ENCODE measurements at places on chromosomes 5 and 9. TPM values are rescaled to one million over a fixed set of nuclear protein-coding genes. Genes with fewer than 3 reads are reported as not detected.

The C5 gene
- 5.0 TPM for total RNA-seq

The C9orf153 gene
- 0.27 TPM for total RNA-seq

The C5orf58 gene
- total RNA-seq: not detected

DNA sequence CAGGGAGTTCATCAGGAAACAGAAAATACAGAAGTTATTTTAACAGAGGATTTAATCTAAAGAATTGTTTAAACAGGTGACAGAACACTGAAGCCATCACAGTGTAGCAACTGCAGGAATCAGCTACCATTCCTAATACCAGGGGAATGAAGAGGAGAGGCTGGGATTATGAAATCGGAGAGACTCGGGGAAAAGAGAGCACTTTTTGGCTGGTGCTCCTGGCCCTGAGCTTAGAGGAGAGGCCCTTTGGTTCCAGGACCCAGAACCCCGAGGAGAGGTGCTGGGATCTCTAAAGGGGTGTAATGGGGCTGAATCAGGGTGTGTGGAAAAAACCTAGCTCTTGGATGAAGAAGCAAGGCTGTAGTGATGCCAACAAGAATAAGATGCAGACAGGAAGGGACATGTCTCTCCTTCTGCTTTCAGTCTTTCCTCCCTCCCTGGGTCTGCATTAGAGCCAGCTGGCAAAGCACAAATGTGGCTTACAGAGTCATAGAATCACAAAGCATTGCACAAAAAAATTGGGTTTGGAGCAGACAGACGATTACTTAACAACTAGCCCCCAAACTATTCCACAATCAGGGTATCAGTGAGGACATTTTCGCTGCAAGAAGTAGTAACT, 11.6 kb upstream of the SFXN1 start:
- peak; percentile 84 for DNase-seq
- no peak overlapping the region for H3K4me3 ChIP-seq
- H3K4me1 ChIP-seq: no peaks in the 10 kb centered on the region
- peaks cover 7% of the 10 kb centered on the region for H3K27me3 ChIP-seq
- no peaks in the 10 kb centered on the region for H3K36me3 ChIP-seq

The OLFML2A gene
- 63.2 TPM for total RNA-seq

- H3K4me3 ChIP-seq: no peak overlapping the region
- no peak for DNase-seq
- no peaks in the 10 kb centered on the region for H3K36me3 ChIP-seq
- no peak overlapping the region for H3K27ac ChIP-seq
- no peaks in the 10 kb centered on the region for H3K27me3 ChIP-seq
These were observed 58.1 kb downstream of the OXCT1 start for GRCh38 chr5:41812156-41812555.

- no peaks in the 10 kb centered on the region for H3K4me1 ChIP-seq
- no peak overlapping the region for H3K27ac ChIP-seq
- DNase-seq: no peak
- no peaks in the 10 kb centered on the region for H3K27me3 ChIP-seq
These were observed 45.3 kb downstream of the SYK start for GRCh38 chr9:90846770-90847419.

DNA sequence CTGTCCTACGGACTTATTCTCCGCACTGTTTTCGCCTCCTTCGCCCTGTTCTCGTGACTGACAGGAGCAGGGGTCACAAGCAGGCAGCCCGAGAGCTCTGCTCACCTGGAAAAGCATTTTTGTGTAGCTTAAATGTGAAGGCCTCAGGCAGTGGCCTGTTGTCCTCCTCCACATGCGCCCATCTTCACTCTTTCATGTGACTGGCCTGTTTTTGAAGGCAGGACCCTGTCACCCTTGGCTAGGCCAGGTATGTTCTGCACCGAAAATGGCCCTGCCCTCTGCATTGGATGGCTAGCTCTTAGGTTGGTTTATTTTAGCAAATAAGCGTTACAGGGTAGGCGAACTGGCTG, 614 bp upstream of the CPLANE1 start:
- no peaks in the 10 kb centered on the region for H3K27me3 ChIP-seq
- no peaks in the 10 kb centered on the region for H3K36me3 ChIP-seq
- no peaks in the 10 kb centered on the region for H3K4me1 ChIP-seq
- H3K27ac ChIP-seq: peak overlapping the region; percentile 95
- H3K4me3 ChIP-seq: peak overlapping the region; percentile 89

DNA sequence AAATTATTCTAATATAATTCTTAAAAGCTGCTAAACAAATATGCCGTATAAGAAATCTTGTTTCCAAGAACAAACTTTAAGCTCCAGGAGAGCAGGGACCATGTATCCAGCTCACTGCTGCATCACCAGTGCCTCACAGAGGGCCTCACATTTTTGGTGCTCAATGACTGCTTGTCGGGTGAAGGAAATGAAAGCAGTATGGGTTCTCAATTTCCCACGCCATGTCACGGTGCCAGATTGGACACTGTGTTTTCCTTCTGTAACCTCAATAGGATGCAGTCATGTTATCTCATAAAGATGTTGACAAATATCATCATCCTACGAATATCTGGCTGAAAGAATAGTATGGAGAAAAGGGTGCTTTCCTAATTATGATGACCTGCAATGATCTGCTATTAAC, 64.7 kb downstream of the POU5F2 start:
- no peak overlapping the region for H3K27ac ChIP-seq
- no peaks in the 10 kb centered on the region for H3K27me3 ChIP-seq
- no peaks in the 10 kb centered on the region for H3K36me3 ChIP-seq
- no peak for DNase-seq
- peaks cover 21% of the 10 kb centered on the region for H3K4me1 ChIP-seq

DNA sequence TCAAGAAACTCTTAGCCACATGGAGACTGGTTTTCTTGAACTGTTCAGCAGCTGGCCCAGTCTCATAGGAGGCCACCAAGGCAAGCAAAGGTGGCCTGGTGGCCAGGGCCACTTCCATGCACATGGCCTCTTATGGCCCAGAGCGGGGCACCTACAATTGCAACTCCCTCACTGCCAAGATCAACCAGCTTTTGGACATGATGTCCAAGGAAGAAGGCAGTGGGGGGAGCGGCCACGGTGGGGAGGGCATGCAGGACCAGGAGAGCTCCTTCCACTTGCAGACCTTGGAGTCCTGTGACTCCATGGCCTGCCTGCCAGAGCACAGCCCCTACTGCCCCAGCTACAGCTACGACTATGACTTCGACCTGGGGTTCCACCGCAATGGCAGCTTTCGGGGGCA, 398.9 kb upstream of the PTPRD start:
- DNase-seq: no peak
- H3K27ac ChIP-seq: no peak overlapping the region
- no peak overlapping the region for H3K4me3 ChIP-seq
- no peaks in the 10 kb centered on the region for H3K4me1 ChIP-seq

DNA sequence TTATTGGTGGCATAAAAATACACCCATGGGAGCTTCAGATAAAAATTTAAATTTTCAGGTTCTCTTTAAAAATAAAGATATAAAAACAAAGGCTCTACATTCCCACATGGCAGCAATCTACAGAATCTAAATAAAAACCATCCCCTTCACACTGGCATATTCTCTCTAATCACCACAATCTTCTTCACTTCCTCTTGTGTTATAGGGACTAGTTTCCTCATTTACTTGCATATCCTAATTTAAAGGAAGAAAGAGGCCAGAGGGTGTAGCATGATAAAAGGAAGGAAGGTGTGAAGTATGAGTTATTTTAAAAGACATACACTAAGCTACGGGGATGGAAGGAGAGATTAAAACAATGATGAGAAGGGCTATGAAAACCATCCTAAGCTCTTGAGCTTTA, 390.5 kb downstream of the ZNF608 start:
- DNase-seq: no peak
- no peaks in the 10 kb centered on the region for H3K27me3 ChIP-seq
- H3K27ac ChIP-seq: no peak overlapping the region
- no peak overlapping the region for H3K4me3 ChIP-seq

GRCh38 chr5:38115318-38115827, 143.0 kb upstream of the EGFLAM start:
- no peak for DNase-seq
- no peaks in the 10 kb centered on the region for H3K4me1 ChIP-seq
- H3K27ac ChIP-seq: no peak overlapping the region
- no peak overlapping the region for H3K4me3 ChIP-seq
- no peaks in the 10 kb centered on the region for H3K27me3 ChIP-seq

GRCh38 chr5:143262393-143263174, 140.9 kb downstream of the NR3C1 start:
- H3K4me3 ChIP-seq: no peak overlapping the region
- no peaks in the 10 kb centered on the region for H3K27me3 ChIP-seq
- no peaks in the 10 kb centered on the region for H3K36me3 ChIP-seq

The DAPK1 gene
- total RNA-seq: 80.6 TPM

The RNF224 gene
- not detected for total RNA-seq

DNA sequence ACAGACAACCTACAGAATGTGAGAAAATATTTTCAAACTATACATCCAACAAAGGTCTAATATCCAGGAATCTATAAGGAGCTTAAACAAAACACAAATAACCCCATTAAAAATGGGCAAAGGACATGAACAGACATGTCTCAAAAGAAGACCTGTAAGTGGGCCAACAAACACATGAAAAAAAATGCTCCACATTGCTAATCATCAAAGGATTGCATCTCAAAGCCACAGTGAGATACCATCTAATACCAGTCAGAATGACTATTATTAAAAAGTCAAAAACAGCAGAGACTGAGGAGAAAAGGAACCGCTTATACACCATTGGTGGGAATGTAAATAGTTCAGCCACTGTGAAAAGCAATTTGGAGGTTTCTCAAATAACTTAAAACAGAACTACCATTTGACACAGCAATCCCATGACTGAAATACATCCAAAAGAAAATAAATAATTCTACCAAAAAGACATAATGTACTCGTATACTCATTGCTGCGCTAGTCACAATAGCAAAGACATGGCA, 39.1 kb upstream of the C5orf63 start:
- no peak overlapping the region for H3K4me3 ChIP-seq
- no peaks in the 10 kb centered on the region for H3K27me3 ChIP-seq
- DNase-seq: no peak
- H3K36me3 ChIP-seq: no peaks in the 10 kb centered on the region

DNA sequence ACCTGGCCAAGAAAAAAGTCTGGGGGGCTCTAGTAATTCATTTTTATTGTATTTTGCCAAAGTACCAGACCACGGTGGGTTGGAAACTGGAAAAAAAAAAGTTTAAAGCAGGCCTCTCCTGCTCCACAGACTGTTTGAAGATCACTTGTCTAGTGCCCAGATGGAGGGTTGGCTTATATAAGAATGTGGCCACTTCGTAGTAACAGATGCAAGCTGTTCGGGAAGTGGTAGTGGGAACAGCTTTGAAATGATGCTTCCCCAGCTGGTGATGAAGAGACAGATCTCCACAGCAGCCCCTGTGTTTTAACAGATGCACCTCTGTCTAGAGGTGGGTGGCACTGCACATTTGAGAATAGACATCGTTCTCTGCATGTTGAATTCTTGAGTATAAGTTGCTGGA, 54.3 kb upstream of the DMRT3 start:
- no peaks in the 10 kb centered on the region for H3K4me1 ChIP-seq
- H3K27ac ChIP-seq: no peak overlapping the region
- no peaks in the 10 kb centered on the region for H3K36me3 ChIP-seq

GRCh38 chr5:163822548-163822947, 317.1 kb downstream of the MAT2B start:
- H3K4me3 ChIP-seq: no peak overlapping the region
- H3K4me1 ChIP-seq: no peaks in the 10 kb centered on the region
- H3K36me3 ChIP-seq: no peaks in the 10 kb centered on the region
- H3K27ac ChIP-seq: no peak overlapping the region

- H3K4me3 ChIP-seq: no peak overlapping the region
- no peaks in the 10 kb centered on the region for H3K27me3 ChIP-seq
- H3K36me3 ChIP-seq: no peaks in the 10 kb centered on the region
- H3K27ac ChIP-seq: no peak overlapping the region
- no peaks in the 10 kb centered on the region for H3K4me1 ChIP-seq
- DNase-seq: no peak
These were observed 29.7 kb upstream of the PPP2CA start for GRCh38 chr5:134255418-134256150.

The GGTA1 gene
- total RNA-seq: 7.2 TPM

DNA sequence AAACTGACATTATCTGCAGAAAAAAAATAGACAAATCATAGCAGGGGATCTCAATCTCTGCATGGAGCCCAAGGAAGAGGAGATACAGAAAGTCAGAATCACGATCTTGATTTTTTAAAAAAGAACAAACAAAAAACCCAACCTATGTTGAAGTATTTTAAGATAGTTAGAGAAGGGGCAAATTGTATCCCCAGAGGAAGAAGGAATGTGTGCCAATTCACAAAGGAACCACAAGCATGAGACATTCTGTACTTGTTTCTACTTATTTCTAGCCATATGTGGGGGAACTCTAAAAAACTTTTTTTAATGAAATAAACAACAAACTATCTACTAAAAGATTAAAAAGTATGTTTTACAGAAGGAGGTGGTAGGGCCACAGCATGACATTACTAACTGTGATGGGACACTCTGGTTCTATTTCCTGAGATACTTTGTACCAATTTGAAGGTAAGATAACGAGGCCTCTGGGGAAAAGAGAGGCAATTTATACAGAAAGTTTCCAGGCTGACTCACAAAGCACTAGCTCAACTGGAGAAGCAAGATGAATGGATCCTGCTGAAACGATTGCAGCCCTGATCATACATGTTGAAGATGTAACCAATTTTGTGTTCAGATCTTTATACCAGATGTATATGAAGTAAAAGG, 22.5 kb downstream of the RANBP3L start:
- no peaks in the 10 kb centered on the region for H3K4me1 ChIP-seq
- DNase-seq: no peak
- no peaks in the 10 kb centered on the region for H3K27me3 ChIP-seq
- H3K4me3 ChIP-seq: no peak overlapping the region
- no peaks in the 10 kb centered on the region for H3K36me3 ChIP-seq

- H3K4me1 ChIP-seq: no peaks in the 10 kb centered on the region
- H3K27me3 ChIP-seq: no peaks in the 10 kb centered on the region
- peak overlapping the region; percentile 27 for H3K27ac ChIP-seq
- DNase-seq: no peak
- H3K4me3 ChIP-seq: no peak overlapping the region
These were observed 301.3 kb upstream of the IRX4 start for GRCh38 chr5:2184026-2184366.

The AHRR gene
- total RNA-seq: 0.68 TPM

The SOX30 gene
- total RNA-seq: not detected

DNA sequence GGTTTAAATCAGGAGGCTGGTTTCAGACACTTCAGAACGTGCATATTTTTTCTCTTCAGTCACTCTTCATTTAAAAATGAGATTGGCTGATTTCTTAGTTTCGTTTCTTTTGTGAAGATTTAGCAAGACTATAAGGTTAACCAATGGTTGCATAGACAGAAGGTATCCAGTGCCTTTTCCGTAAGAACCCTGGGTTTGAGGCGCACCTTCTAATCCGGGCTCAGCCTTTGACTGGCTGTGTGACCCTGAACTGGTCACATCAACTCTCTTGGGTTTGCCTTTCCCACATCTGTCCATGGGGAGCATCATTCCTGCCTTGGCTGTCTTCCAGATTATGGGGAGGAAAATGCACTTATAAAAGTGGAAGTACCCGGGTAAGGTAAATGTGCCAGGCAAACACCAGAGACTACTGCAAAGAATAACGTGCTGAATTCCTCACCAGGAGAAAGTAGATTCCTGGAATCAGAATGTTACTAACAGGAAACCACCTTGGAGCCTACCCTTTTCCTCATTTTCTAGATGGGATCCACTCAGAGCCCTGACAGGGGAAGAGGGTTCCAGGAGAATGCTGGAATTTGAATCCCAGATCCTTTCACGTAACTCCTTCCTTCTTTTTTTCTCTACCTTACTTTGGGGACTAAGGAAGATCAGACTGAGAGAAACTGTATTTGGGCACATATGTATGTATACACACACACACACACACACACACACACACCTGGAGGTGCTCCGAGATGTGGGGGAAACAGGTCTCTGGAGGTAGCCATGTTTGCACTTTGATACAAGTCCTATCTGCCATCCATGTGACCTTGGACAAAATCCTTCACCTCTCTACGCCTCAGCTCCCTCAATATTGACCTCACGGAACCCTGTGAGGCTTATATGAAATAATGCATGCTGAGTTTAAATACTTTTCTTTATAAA, 6.8 kb downstream of the HAND1 start:
- no peaks in the 10 kb centered on the region for H3K36me3 ChIP-seq
- H3K27me3 ChIP-seq: peaks cover 5% of the 10 kb centered on the region
- H3K27ac ChIP-seq: peak overlapping the region; percentile 91

Measured in sigmoid colon (tissue), 7 donors.